ENCODE measurements at places on chromosomes 1 and 21.
A peak's percentile ranks its signal among the peaks of the same experiment; 100 is the strongest.

DNA sequence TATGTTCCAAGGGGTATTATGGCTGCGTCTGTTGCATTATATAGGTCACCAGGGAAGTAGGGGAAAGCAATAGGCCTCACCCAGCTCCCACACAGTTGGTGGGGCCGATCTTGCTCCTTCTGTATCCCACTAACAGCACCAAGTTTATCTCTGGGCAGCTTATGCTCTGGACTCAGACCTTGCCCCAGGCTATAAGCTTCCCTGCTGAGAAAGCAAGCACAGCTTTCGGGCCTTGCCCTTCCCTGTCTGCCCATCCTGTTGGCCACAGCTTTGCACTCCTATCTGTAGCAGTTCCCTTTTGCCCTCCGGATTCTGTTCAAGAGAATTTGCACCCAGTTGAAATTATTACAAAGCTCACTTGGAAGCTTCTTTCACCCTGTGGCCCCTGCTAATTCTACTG lies 12.9 kb downstream of the KCNE1 start:
- DNase-seq = no peak

GRCh38 chr1:923131-923990 lies at the start of gene SAMD11:
SAMD11 (plus strand) TSS chr1:923923; CDS start chr1:924432, 509 bp downstream.
- DNase-seq = no peak

DNA sequence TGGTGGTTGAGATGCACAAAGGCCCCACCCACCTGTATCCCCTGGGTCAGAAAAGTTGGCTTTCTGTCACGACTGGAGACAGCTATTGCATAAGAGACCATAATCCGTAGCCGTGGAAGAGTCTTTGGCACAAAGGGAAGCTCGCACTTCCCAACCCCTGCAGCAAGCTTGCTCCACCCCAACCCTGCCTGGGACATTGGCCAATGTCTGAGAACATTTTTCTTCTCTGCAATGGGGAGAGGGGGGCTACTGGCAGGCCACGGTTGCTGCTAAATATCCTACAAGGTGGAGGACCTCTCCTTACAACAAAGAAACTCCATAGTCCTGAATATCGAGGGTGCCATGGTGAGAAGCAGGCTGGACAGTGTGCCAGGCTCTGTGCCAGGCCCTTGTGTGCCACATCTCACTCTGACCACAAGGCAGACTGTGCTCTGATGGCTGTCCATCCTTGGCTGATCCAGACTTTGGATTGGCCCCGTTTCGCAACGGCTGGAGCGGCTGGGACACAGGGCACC lies 104.1 kb downstream of the CSMD2 start:
- DNase-seq = no peak

- DNase-seq = no peak
Observed at GRCh38 chr1:219928791-219929118, 398 bp upstream of the SLC30A10 start.

DNA sequence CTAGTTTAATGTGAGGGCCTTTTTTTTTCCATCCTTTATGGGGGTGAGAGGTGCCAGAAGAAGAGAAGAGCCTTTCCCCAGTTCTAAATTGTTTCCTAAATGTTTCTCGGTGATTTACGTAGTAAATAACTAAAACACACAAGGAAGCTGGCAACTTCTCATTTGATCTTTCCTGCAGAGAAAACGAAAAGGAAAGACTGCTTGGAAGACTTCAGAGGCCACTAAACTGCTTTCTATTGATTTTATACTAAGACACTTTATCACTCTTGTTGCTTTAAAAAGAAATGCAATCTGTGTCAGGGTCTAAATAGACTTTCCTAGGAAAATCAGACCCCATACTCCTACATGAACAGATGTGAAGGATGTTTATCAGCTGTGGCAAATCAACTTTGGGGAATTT lies 52.1 kb upstream of the KAZN start:
- no peak for DNase-seq

DNA sequence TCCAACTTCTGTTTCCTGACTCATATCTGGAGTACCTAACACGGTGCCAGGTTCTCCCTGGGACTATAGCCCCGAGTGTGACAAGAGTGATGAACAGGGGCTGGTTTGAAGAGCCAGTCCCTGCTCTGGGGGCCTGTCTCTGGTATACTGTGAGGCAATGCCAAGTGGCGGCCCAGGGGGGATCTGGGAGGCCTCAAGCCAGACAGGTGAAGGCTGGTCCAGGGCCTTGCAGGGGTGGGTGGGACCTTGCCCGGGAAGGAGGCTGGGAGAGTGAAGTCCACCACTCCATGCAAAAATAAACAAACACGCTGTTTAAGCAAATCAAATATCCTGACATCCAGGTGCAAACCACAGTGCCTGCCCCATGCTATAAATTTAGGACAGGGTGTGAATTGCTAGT lies 6.8 kb upstream of the PLXNA2 start:
- DNase-seq = no peak

GRCh38 chr1:65084066-65084465 lies 63.9 kb upstream of the AK4 start:
- DNase-seq = no peak

DNA sequence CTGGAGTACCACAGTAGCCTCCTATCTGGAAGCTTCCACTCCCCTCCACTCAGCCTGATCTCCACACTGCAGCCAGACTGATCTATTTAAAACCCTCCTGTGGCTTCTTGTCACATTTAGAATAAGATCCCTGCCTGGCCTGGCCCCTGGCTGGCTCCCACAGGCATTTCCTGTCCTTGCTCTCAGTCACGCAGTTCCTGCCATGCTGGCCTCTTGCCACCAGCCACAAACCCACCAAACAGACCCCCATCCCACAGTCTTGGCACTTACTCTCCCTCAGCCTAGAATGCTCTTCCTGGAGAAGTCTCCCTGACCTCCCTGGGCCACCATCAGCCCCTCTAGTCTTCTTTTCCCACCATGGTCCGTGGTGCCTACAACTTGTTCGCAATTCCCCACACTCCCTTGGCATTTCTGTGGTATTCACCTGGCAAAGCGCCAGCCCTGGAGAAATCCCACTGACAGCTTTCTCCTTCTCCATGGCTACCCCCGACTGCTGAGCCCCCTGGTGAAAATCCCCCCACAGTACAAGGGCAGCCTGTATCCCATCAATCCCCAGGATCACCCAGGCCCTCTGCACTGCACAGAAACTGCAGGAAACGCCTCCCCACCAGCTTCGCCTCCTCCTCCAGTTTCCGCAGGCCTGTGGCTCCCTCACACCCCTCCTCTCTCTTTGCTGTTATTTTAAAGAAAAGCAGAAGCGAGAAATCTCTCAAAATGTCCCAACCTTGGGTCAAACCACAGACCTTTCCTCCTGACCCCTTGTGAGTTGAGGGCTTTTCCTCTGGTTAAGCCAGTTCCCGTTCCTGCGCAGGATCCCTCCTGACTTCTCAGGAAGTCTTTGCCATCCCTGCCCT lies 94.5 kb downstream of the SYT2 start:
- peak; percentile 35 for DNase-seq

- no peak for DNase-seq
Observed at GRCh38 chr1:42926879-42927242, 31.8 kb downstream of the SLC2A1 start.

GRCh38 chr1:46110521-46110920 lies 21.9 kb downstream of the PIK3R3 start:
- DNase-seq = no peak

GRCh38 chr1:226400519-226401354 lies 7.2 kb downstream of the PARP1 start:
- DNase-seq = no peak

- no peak for DNase-seq
Observed at GRCh38 chr1:117698398-117699160, 92.7 kb downstream of the TENT5C start.

DNA sequence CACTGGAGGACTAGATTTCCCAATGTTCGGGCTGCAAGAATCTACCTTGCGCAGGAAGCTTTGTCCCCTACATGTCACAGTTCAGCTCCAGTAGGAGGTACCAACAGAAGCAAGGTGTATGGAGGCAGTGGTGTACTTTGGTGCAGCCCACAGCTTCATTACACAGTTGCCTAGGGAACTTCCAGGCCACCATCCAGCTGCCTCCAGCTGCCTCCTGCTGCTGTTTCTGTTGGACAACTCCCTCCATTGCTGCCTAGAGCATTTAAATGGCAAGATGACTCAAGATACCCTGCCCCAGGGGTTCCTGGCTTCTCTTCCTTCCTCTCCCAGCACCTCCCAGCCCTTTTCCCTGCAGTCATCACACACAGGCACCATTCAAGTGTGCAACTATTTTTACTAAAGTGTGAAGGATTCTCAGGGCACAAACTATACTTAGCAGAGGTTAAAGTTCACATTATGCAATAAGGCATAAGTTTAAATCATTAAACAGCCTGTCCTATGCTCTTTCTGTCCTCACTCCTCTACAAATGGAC lies 39.0 kb upstream of the ATP1A1 start:
- no peak for DNase-seq

GRCh38 chr1:78267513-78268218 lies 221.9 kb downstream of the GIPC2 start:
- DNase-seq = no peak

DNA sequence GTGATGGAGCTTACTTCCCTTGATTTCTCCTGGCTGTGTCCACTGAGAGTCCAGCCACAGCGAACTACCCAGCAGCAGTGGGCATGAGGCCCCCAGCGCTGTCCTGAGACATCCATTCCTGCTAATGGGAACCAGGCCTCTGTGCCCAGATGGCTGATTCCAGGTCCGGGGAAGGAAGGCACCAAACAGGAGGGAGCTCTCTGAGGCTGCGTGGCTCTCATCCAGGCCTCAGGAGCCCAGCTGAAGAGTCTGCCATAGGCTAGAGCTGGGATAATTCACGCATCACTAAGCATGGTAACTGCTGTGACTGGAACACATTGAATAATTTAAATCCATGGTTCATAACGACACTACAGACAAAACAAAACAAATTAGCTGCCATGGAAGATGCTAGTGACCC lies 24.7 kb upstream of the LRRC47 start:
- no peak for DNase-seq

DNA sequence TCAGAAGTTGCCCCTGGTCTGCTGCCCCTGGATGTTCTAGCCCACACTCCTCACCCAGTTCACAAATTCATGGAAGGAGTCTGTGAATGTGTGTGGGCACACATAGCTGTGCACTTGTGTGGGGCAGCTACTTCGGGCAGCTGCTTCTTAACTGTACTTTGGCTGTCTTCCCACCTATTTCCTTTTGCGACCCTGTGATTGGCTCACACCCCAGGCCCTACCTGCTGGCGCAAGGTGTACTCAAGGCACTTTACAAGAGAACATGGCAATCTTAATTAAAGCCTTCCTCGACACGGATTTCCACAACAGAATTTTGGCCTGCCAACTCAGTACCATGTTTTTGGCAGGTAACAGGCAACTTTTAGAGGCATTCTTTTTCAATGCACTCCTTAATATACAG lies 86.5 kb upstream of the CTTNBP2NL start:
- DNase-seq = no peak

DNA sequence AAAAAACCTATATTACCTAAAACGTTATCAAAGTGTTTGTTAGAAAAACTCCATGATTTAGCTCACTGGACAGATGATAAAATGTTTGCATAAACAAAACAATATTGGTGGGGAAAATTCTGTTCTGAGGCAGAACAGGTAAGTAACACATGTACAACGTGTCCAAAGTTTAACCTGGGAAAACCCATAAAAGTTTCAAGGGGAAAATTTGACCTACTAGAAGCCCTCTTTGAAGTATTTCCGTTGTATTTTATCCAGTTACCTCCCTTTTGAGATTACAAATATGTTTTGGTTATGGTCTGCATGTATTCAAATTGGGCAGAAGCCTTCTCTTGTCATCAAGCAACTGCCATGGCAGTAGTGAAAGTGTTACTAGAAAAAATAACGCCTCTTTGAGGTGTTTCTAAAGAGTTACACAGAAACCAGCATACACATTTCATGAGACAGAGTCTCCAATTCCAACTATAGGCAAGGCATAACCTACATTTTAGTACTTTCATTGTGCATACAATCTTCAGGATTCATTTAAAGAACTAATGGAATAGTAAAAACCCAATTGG lies 58.0 kb upstream of the PDC start:
- no peak for DNase-seq

DNA sequence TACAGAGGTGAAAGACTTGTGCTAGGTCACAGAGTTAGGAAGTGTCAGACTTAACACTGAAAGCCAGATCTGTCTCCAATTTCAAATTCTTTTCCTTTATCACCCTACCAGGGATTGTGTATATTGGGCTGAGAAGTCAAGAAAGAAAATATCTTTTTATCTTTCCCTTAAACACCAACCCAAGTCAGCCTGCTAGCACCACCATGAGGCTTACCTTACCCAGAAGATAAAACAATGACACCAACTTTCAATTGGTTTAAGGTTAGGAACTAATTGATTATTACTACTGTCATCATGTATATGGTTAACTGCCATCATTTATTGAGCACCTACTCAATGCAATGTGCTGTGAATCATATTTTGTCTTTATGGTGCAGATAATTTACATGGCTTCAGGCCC lies 178.9 kb upstream of the FOXD3 start:
- no peak for DNase-seq

GRCh38 chr1:3543076-3544039 lies 68.0 kb downstream of the MEGF6 start:
- DNase-seq = no peak

- no peak for DNase-seq
Observed at GRCh38 chr1:7046314-7046713, 261.1 kb downstream of the CAMTA1 start.

DNA sequence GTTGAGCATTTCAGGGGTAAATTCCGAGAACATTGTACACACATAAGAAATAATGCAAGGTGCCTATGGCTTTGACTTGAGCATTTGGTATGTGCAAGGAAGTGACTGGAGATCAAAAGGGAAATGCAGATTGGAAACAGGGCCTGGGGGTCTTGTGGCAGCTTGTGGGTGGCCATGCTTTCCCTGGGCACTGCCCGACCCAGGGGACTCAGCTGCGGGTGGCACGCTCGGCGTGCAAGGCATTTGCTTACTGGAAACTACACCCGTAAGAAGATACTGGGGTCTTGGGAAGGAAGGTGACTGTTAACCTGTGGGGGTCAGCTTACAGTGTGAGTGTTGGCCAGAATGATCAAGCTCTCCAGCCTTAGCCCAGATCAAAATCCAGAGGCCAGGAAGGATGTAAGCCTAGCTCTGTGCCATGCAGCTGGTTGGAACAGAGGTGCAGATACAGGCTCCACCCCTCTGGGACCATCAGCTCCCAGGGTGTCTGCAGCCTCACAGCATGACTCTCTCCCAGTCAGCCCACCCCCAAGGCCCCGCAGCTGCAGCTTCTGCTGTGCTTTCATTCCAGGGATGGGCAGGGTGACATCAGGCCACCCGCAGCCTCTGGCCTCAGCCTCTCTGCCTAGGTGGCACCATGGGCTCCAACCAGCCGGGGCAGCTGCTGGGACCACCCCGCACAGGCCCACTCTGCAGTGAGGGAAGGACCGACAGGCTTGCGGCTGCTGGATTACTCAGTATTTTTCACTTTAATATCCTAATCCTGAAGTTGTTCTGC lies 55.1 kb downstream of the KIF26B start:
- no peak for DNase-seq
